ENCODE measurements at places on chromosomes 12 and 14.
A peak's percentile ranks its signal among the peaks of the same experiment; 100 is the strongest.

DNA sequence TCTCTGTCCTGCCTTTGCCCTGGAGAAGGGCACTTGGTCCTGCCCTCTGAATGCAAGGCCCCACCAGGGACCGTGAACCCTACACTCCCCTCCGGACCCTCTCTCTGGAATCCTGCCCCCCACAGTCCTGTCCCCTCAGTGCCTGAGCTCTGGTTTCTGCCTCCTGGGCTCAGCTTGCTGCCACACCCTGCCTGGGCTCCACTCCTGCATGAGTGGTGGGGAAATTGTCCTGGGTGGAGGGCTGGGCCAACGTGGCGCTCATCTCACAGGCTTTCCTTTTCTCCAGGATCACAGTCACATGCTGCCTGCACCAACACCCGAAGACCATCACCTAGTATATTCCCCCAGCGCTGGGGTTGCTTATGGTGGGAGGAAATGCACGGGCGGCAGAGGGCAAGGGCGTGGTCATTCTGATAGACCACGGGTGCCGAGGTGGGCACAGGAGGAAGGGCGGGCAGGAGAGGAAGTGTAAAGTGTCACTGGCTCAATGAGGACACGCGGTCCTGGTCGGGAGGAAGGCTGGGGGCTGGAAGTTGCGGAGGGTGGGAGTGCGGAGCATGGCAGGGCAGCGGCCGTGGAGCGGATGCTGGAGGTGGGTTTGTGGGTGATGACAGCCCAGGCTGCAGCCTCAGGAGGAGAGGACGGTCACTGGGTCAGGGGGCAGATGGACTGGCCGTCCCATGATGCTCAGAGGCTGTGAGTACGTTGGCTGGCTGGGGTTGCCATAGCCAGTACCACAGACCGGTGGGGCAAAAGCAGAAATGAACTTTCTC lies 99.5 kb downstream of the KIF26A start:
- no peaks in the 10 kb centered on the region for H3K4me1 ChIP-seq
- no peaks in the 10 kb centered on the region for H3K27me3 ChIP-seq
- no peak overlapping the region for H3K4me3 ChIP-seq
- peak; percentile 79 for DNase-seq
- H3K27ac ChIP-seq: no peak overlapping the region

DNA sequence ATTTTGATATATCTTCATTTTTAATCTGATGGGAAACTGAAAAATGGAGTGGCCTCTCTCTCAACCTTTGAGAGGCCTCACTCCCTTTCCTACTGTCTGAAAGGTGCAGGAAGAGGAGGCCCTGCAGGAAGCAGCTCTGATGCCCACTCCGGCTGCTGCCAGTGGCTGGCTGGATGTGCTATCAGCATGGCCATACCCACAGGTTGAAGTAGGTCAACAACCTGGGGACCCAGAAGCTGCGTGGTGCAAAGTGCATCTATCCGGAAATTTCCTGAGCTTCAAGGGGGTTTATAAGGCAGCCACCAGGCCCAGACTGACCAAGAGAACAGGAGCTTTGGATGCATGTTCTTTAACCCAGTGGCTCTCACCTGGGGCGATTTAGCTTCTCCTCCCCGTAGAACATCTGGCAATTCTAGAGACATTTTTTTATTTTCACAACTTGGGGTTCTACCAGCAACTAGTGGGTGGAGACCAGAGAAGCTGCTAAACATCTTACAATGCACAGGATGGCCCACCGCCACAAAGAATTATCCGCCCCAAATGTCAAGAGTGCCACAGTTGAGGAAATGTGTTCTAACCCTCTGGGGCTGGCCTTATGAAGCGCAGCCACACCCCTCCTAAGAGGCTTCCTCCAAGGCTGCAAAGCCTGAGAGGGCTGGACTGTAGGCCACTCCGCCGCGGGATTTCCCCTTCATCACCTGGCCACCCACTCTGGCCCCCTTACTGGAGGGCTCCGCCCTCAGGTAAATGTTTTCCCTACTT lies 8.2 kb upstream of the BATF start:
- no peak overlapping the region for H3K4me3 ChIP-seq
- no peak for DNase-seq
- no peaks in the 10 kb centered on the region for H3K36me3 ChIP-seq
- peaks cover 42% of the 10 kb centered on the region for H3K27me3 ChIP-seq

DNA sequence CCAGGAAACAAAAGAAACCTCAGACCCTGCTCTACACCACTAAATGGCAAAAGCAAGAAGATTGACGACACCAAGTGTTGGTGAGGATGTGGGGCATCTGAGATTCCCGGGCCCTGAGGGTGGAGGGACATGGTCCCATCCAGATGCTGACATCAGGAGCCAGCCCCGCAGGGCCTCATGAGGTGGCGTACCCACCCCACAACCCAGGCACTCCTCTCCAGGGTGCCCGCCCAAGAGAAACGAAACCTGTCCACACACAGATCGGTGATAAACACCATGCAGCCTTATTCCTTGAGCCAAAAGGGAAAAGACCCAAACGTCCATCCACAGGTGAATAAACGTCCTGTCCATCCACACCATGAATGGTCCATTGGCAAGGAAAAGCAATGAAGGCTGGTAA lies 54.8 kb upstream of the C14orf180 start:
- peak; percentile 75 for DNase-seq
- no peaks in the 10 kb centered on the region for H3K36me3 ChIP-seq
- H3K27me3 ChIP-seq: no peaks in the 10 kb centered on the region
- H3K4me3 ChIP-seq: no peak overlapping the region
- no peaks in the 10 kb centered on the region for H3K4me1 ChIP-seq

GRCh38 chr12:66059666-66060065 lies 70.9 kb downstream of the LLPH start:
- no peak overlapping the region for H3K4me3 ChIP-seq
- H3K36me3 ChIP-seq: no peaks in the 10 kb centered on the region
- peaks cover 42% of the 10 kb centered on the region for H3K4me1 ChIP-seq

DNA sequence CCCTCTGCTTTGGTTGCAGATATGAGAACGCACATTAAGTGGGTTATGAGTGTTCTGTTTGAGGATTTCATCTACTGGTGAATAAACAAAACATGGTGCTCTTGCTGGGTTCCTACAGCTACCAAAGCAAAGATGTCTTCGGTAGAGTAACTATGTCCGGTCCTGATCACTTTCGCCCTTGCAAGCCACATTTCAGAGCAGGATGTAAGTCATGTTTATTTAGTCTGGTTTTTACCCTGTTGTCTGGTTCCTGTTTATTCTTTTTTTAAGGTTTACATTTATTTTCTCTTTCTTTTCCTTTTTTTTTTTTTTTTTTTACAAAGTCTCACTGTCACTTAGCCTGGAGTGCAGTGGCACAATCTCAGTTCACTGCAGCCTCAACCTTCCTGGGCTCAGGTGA lies 99.2 kb downstream of the VEZT start:
- H3K27me3 ChIP-seq: no peaks in the 10 kb centered on the region
- H3K27ac ChIP-seq: no peak overlapping the region
- DNase-seq: no peak
- H3K4me3 ChIP-seq: no peak overlapping the region
- peaks cover under 1% of the 10 kb centered on the region for H3K36me3 ChIP-seq

DNA sequence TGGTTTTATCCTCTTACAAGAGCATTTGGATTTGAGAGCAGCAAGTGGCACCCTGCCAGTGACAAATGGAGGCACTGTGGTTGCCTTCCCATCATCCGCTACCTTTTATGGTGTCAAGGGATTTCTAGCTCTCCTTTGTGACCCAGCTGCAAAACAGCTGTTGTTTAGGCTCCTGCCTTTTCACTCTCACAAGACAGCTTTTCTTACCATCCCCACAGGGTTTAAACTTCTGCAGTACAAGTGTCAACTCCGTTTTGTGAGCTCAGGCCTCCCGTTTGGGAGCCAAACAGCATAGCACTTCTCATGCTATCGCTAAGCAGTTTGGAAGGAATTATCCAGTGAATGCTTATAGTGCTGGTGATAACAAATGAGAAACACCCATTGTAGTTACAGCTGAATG lies 331.4 kb downstream of the TMTC2 start:
- H3K4me1 ChIP-seq: peaks cover 2% of the 10 kb centered on the region
- H3K4me3 ChIP-seq: no peak overlapping the region
- H3K27me3 ChIP-seq: no peaks in the 10 kb centered on the region
- no peak overlapping the region for H3K27ac ChIP-seq
- peaks cover 4% of the 10 kb centered on the region for H3K36me3 ChIP-seq

DNA sequence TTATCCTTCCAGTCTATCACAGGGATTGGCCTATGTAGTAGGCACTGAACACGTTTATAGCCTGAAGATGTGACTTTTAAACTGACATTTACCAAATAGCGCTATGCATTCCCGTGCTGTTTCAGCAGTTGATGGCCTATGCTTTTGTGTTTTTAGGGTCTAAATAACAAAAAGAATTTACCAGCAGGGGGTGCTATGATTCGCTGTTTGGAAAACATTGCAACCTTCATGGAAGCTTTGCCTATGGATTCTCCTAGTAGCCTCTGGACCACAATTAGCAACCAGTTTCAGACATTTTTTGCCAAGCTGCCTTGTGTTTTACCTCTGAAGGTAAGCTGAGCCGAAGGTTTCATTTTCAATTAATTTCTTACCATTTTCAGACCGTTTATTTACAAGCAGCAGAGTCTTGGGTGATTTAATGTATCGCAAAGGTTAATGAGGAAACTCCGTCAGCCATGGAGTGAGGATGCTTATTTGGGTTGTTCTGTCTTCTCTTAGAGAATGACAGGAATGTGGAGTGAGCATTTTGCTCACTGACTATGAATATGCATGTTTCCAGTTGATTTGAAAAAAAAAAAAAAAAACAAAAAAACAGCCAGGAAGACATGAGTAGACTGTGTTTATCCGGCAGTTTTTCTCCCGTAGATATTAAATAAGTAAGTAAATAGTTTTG lies 133.1 kb downstream of the PRIMA1 start:
- H3K4me3 ChIP-seq: no peak overlapping the region
- no peak overlapping the region for H3K27ac ChIP-seq
- H3K27me3 ChIP-seq: no peaks in the 10 kb centered on the region
- H3K36me3 ChIP-seq: no peaks in the 10 kb centered on the region
- H3K4me1 ChIP-seq: no peaks in the 10 kb centered on the region
- DNase-seq: no peak

- DNase-seq: no peak
- H3K36me3 ChIP-seq: no peaks in the 10 kb centered on the region
- peaks cover 16% of the 10 kb centered on the region for H3K4me1 ChIP-seq
Observed at GRCh38 chr12:121036810-121037326, 2.2 kb downstream of the OASL start.

- no peaks in the 10 kb centered on the region for H3K36me3 ChIP-seq
- H3K27ac ChIP-seq: no peak overlapping the region
- no peak overlapping the region for H3K4me3 ChIP-seq
- DNase-seq: no peak
Observed at GRCh38 chr12:42919691-42920090, 330.1 kb upstream of the PRICKLE1 start.

DNA sequence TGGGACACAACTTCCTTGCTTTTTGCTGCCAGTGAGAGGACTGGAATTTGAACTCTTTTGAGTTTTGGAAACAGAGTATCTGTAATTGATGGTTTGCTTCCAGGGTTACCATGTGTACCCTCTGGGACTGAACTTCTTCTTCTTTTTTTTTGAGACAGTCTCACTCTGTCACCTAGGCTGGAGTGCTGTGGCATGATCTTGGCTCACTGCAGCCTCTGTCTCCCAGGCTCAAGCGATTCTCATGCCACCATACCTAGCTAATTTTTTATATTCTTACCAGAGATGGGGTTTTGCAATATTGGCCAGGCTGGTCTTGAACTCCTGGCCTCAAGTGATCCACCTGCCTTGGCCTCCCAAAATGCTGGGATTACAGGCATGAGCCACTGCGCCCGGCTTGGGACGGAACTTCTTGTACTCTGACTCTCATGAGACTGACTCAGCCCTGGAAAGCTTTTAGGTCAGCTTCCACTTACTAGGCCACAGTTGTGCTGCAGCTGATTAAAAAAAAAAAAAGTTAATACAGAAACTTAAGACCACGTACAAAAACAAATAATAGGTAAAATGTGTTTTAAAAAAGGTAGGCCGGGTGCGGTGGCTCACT lies 15.8 kb downstream of the SEL1L start:
- peaks cover 24% of the 10 kb centered on the region for H3K4me1 ChIP-seq
- DNase-seq: no peak
- peaks cover 30% of the 10 kb centered on the region for H3K36me3 ChIP-seq
- peak overlapping the region; percentile 55 for H3K27ac ChIP-seq
- no peaks in the 10 kb centered on the region for H3K27me3 ChIP-seq

GRCh38 chr14:91947475-91948184 lies at the start of gene FBLN5:
FBLN5 (minus strand) TSS chr14:91947694; CDS start chr14:91947229, 465 bp downstream.
- no peaks in the 10 kb centered on the region for H3K27me3 ChIP-seq
- peak within 1 kb of the TSS; percentile 90 for H3K27ac ChIP-seq
- H3K4me1 ChIP-seq: peaks cover 36% of the 10 kb centered on the region
- H3K36me3 ChIP-seq: peaks cover 3% of the 10 kb centered on the region

DNA sequence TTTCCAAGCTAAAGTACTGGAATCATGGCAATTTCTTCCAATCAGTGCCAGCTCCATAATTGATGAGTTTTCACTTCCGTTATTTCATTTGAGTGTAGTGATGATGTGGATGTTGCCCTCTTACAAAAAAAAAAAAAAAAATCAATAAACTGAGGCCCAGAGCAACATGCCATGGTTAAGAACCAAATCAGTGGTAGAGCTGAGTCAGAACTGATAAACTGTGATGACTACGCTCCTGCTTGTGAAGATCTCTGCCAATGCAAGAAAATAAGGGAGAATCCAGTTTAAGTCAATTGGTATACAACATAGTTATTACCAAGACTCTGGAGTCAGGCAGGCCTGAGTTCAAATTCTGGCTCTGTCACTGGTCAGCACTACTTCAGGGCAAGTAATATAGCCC lies 102.7 kb downstream of the GPR135 start:
- H3K27ac ChIP-seq: no peak overlapping the region
- H3K27me3 ChIP-seq: no peaks in the 10 kb centered on the region
- peaks cover 16% of the 10 kb centered on the region for H3K4me1 ChIP-seq
- H3K4me3 ChIP-seq: no peak overlapping the region
- no peak for DNase-seq

DNA sequence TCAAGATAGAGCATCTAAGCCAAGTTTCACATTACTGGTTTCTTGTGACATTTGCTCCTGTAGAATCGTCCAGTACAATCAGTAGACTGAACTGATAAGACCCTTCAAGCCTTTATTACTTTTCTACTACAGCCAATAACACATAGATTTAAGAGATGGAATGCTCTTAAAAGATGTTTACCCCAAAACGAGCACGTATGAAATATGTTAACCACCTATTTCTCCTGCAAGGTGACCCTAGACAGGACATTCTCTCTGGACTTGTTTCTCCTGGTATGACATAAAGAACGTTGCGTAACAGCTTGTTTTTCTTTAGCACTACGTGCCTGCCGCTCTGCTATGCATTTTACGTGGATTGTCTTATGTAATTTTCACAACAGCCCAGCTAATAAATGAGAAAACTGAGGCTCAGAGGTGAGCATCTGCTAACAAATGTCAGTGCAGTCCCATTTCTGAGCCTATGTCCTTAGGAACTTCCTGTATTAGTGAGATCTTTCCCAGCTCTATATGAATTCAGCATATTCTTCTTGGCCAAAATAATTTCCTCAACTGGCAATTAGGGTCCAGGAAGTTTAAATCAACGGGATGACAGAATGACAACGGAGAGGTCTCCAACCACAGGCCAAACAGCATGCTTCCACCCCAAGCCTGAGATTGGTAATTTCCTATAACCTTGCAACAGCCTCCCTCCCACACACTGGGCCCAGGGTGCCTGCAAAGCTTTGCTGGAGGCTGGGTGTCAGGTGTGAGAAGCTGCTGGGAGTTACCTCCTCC lies 3.7 kb downstream of the NFKBIA start:
- H3K4me3 ChIP-seq: peak overlapping the region; percentile 45
- peaks cover 61% of the 10 kb centered on the region for H3K4me1 ChIP-seq
- H3K27me3 ChIP-seq: no peaks in the 10 kb centered on the region
- peak overlapping the region; percentile 64 for H3K27ac ChIP-seq
- no peak for DNase-seq
